Effector memory CD4-positive, alpha-beta T cell (primary cell): ENCODE measurements at places on chromosomes 1 and 21.

- no peak for DNase-seq
Observed at GRCh38 chr1:32636914-32637645, 13.3 kb downstream of the ZBTB8OS start.

DNA sequence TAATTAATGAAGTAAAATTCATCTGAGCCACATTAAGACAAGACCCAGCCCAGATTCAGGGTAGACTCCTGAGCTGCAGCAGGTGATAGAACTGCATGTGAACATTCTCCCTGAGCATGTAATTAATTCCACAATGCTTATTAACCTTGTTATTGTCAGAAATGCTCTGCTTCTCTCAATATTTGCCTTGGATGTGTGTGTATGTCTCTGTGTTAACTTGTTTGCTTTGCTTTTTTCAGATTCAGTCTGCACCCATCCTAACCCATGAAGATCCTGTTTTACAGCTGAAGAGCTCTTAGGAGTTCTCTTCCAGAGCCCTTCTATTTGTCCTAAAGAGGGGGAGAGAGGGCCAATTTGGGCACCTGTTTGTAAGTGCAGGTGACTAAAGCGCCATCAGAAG, 143.2 kb upstream of the BMP8A start:
- DNase-seq, result no peak

- DNase-seq, result no peak
Observed at GRCh38 chr1:244662599-244662998, 9.7 kb downstream of the DESI2 start.

GRCh38 chr1:26607186-26607585, 77.6 kb downstream of the RPS6KA1 start:
- no peak for DNase-seq

DNA sequence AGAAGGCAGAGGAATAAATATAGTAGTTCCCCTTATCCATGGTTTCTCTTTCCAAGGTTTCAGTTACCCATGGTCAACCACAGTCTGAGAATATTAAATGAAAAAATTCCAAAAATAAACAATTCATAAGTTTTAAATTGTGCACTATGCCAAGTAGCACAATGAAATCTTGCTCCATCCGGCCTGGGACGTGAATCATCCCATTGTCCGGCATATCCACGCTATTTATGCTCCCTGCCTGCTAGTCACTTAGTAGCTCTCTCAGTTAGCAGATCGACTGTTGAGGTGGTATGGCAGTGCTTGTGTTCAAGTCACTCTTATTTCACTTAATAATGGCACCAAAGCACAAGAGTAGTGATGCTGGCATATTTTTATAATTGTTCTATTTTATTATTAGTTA, 58.6 kb upstream of the ARHGAP29 start:
- DNase-seq, result no peak

GRCh38 chr1:27635396-27636142, 584 bp upstream of the FGR start:
- DNase-seq, result no peak

DNA sequence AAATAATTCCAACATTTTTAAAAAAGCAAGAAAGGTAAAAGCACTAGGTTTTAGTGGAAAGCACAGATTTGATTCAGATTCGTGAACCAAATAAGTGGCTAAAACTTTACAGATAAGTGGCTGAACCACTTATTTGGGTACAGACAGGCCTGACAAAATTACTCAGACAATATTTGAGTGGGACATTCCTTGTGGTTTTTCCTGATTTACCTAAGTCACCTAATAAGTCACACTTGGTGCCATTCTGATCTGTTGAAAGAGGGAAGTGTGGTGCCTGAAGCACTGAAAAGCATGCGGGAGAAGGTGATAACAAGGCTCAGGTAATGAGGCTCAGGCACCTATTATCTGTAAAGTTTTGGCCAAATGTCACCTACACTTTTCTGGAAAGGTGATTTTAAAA, 81.6 kb upstream of the CD55 start:
- DNase-seq, result no peak

GRCh38 chr1:153985341-153985912, 712 bp downstream of the RAB13 start:
- DNase-seq, result no peak

DNA sequence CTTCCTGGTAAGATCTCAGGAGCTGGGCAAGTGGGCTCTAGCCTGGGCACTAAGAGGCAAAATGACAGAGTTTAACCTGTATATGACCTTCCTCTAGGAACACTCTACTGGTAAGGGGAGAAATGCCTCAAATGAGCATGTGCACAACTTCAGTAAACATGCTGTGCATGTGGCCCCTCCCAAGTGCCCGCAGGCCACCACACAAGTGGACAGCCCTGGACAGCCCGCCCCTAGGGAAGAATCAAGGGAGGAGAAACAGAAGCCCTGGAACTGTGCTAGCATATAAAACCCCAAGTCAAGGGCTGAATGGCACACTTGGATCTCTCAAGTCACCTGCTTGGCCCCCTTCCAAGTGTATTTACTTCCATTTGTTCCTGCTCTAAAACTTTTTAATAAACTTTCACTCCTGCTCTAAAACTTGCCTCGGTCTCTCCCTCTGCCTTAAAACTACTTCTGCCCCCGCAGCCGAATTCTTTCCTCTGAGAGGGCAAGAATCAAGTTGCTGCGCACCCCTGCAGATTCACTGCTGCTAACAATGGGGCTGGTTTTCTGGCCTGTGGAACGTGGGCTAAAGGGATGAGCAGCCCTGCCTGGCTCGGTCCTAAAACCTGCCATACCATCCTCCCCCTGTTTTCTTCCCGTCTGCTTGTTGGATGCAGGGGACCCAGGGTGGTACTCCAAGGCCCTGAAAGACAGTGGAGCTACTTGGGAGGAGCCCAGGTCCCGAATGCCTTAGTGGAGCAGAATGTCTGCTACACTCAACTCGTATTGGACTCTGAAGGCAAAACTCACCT, 93.5 kb downstream of the IER5 start:
- no peak for DNase-seq

DNA sequence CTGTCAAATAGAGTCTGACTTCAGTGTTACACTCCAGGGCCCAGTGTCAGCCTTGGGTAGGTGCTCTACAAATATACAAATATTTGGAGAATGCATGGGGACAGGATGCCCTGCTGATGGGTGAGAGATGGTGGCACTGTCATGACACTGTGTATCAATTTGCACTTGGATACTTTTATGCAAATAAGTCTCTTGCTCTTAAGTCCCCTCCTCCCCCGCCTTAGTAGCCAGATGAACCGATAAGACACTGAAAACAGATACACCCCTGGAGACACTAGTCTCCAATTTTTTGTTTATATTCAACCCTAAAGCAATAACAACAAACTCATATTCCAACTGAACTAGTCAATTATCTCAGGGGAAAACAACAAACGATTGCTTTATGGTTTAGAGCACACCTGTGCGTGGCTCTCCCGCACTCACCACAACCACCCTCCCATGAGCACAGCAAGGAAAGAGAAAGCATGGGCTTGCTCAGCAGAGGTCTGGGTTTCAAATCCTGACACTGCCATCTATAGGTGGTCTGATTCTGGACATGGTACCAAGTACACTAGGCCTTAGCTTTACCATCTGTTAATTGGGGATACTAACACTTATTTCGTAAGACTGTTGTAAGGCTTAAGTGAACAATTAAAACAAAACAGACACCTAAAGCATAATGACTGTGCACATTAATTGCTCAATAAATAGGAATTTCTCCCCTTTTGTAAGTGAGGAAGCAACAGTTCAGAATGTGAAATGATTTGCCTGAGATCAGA, 50.3 kb downstream of the HIVEP3 start:
- DNase-seq, result no peak
